ENCODE measurements at places on chromosomes 6 and 20. TPM values are rescaled to one million over a fixed set of nuclear protein-coding genes. Genes with fewer than 3 reads are reported as not detected.

DNA sequence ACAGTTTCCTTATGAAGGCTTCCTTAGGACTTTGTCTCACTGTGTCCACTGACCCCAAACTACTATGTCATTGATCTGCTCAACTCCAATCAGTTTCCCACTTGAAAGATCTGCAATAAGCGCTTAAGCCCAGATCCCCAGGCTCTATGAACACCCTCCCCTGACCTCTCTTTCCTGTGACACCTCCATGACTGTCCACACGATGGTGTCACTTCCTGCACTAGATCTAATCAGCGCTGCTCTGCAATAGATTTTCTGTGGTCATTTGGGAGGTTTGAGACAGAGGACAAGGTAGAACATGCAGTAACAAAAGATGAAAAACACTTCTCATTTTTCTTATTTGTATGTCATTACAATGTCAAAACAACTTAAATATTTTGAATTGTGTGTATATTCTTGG lies 304.6 kb upstream of the AGPAT4 start:
- no peak for DNase-seq

- DNase-seq, result no peak
Observed at GRCh38 chr6:86128130-86128814, 485.6 kb upstream of the SYNCRIP start.

DNA sequence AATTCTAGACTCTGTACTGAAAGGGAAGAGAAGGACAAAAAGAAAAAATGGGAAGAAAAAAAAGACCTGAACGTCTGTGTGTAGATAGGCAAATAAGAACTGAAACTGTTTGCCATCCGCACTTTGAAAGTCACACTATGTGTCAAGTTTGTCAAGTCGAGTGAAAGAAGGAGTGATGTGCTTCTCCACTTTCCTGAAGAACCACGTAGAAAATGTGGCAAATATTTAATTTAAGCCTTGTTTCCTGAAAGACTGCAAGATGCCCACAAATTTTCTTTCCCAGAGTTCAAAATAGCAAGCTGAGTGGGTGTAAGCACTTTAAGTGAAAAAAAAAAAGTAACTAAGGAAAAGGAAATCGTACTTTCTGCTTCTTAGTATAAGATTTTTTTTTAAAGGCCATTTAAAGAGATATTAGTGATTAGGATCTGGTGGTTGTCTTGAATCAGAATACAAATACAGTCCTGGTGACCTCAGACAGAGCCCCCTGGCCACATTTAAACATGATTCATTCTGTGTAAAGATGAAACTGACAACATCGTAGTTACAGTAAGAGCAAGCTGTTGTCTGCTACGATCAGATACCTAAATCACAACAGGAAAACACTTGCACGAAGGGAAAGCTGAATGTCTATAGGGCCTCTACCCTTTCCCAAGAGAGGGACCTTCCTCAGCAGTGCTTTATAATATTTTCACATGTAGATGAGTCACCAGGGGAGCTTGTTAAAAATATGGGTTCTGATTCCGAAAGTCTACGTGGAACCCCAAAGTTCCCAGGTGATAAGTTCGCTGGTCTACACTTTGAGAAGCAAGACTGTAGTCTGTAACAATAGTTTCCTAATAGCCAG lies 102.3 kb downstream of the HIVEP2 start:
- no peak for DNase-seq

DNA sequence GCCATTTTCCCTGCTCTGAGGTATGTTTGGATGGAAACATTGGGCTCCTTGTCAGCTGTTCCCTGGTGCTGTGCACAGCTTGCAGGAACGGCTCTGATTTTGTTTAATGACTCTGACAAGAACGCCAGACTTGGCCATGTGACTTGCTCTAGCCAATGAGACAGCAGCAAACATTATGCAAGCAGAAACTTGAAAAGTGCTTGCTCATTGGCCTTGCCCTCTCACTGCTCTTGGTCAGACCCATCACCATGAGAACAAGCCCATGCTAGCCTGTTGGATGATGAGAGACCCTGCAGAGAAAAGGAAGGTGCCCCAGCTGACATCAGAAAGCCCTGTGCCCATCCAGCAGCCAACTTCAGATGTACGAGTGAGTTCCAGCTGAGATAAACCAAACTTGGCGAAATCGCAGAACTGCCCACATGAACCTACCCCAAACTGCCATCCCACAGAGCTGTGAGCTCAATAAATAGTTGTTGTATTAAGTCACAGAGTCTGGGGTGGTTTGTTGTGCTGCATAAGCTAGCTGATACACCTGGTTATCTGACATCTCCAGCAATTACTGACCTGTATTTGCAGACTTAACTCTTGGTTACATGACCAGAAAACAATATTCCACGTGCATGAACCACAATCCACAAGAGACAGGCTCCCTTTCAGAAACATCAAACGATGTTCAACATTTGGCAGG lies 96.9 kb downstream of the JPH2 start:
- peak; percentile 53 for DNase-seq

- DNase-seq, result no peak
Observed at GRCh38 chr6:130964289-130964688, 98.8 kb downstream of the EPB41L2 start.

DNA sequence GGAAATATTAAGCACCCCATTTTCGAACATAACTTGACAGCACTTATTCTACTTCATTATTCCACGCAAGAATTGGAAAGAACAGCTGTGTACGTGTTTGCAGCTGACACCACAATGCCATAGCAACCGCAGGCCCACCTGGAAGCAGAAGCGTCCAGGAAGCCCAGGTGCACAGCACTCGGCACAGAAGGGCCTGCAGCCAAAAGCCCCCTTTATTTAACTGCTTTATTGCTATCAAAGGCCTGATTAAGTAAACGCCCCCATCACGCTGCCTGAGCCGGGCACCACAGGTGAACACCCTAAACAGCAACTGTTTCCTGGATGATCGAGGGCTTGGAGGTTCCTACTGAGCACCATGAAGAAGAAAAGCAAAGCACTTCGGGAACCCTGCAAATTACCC lies 6.3 kb downstream of the TAF4 start:
- DNase-seq, result no peak

GRCh38 chr6:81625216-81625615 lies 127.3 kb downstream of the TENT5A start:
- no peak for DNase-seq

DNA sequence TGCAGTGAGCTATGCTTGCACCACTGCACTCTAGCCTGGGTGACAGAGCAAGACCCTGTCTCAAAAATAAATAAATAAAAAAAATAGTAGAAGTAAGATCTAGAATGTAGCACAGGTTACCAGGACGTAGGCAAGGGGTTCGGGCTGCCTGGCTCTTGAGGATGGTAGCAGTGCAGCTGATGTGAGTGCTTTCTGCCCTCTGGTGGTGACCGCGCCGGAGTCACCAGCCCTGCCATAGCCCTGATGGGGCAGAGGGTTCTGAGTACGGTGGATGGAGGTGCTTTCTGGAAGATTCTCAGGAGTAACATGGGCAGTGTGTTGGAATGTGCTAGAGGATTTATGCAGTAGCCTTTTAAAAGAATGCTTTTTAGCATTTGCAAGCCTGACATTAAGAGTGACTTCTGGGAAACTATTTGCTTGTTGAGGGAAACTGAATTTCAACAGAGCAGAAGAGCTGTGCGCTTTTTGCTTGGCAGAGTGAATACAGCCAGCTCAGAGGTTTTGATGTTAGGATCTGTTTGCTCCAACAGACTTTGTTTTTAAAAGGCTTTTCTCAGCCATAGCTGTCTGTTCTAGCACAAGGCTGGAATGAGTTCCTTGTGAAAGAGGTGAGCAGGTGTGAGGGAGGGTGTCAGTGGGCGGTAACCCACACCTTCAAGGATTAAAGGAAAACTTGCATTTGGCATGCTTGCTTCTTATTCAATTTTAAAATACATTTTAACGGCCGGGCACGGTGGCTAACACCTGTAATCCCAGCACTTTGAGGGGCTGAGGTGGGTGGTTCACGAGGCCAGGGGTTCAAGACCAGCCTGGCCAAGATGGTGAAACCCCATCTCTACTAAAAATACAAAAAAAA lies 65.9 kb downstream of the PTPN1 start:
- DNase-seq, result peak; percentile 75

DNA sequence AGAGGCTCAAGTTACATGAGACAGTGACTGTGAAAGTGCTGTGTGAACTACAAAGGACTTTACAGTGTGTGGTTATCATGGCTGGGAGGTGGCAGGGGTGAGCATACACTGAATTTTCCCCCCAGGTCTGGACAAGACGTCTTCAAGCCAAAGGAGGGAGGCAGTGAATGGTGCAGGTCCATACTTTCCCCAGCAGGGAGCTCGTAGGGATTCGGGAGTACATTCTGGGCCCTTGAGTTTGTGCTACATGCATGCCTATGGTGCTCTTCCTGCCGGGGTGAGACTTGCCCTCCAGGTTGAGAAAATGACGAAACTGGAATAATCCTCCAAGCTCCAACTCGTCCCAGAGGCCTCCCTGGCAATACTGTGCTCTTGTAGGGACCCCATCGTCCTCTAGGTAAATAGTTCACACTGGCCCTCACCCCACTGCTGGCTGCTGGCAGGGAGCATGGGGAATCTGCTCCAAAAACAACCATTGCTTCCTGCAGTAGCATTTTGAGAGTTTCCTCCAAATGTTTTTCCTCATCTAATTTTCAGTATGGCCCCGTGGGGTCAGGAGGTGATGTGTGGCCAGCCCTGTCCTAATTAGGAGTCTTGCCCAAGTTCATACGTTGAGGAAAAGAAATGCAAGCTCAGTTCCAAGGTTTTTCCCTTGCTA lies 57.6 kb downstream of the ZNF831 start:
- DNase-seq, result no peak

- no peak for DNase-seq
Observed at GRCh38 chr20:64276817-64277216, 21.3 kb downstream of the PCMTD2 start.

DNA sequence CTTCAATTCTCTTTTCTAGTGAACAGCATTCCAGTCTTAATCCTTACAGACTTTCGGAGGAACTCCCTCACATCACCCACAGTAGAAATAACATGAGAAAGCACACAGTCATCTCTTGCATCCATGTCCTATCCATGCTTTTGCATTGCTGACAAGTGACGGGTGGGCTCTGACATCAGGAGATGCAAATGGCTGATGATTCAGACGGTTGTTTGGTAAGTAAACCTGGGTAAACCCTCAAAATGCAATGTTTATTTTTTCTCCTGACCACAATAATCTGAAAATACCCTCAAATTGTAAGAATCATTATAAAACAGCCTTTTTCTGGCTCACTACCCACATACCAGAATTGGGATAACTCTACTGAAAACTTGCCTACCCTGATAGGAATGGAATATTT lies 792.0 kb downstream of the MAFB start:
- no peak for DNase-seq

DNA sequence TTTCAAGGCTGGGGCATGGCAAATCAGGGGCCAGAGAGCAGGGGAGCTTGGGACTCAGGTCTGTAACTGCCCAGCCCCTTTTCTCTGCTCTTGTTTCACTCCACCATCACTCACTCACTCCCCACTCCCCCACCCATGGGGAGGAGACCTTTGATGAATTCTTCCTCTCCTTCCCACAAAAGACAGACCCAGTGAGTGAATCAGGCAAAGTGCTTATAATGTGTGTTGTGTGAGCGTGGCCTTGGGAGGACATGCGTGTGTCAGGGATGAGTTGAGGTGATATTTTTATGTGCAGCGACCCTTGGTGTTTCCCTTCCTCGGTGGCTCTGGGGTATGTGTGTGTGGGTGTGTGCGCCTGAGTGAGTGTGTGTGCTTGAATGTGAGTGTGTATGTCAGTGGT lies 1.0 kb upstream of the CUL9 start:
- no peak for DNase-seq

GRCh38 chr20:8271727-8272126 lies 139.7 kb downstream of the PLCB1 start:
- DNase-seq, result no peak

The DAAM2 gene
- polyA plus RNA-seq, result 28.1 TPM

The RAB32 gene
- 13.0 TPM for polyA plus RNA-seq

The CNBD2 gene
- polyA plus RNA-seq, result 15.4 TPM

The DEF6 gene
- 21.3 TPM for polyA plus RNA-seq

The TFAP2C gene
- polyA plus RNA-seq, result 0.27 TPM

The TRIM31 gene
- polyA plus RNA-seq, result not detected

The GRM1 gene
- polyA plus RNA-seq, result 0.04 TPM

The RSPH4A gene
- 0.84 TPM for polyA plus RNA-seq
